ENCODE measurements at places on chromosomes 5 and 9.

- no peak for DNase-seq
These were observed 2.5 kb downstream of the FAM163B start for GRCh38 chr9:133606708-133607025.

GRCh38 chr9:37066139-37066725 is 32.2 kb upstream of the PAX5 start:
- DNase-seq, result no peak

GRCh38 chr5:12876541-12877298 is 972.5 kb upstream of the CTNND2 start:
- DNase-seq, result no peak

DNA sequence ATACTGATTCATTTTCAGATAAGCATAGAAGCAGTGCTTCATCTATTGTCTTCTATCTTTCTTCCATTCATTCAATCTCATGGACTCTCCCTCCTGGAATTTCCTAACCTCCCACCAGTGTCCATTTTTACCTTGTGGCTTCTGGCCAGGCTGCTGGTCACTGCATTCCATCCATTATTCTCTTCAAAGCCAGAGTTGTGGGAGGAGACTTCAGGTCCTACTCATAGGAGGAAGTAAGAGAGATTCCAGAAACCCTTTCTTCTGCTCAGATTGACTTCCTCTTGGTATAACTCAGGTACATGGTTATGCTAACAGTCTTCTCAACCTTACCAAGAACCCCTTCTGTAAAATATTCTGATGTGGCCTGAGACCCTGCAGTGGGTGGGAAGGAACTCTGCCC is 153.3 kb upstream of the SLC12A2 start:
- no peak for DNase-seq

DNA sequence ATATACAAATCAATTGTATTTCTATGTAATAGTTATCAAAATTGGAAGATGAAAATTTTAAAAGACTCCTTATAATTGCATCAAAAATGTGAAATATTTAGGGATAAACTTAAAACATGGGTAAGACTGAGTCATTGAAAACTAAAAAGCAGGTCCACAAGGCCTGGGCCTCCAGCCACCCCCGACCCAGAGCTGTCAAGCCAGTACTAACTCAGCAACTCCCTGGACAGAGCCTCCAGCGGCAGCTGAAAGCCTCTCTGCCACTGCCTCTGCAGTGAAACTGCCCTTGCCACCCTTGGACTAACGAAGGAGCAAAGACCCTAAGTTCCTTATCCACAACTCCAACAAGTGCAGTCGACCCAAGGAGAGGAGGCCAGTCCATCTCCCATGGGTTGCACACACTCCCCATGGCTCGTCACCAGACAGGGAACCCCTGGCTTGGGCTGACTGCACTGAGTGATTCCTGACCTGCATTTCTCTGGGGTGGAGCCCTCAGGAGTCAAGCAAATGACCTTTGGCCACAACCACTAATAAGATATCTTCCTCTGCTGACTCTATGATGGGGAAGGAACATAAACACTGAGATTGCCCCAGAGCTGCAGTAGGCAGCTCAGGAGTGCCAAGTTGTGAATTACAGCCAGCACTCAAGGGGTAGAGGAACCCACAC is 20.5 kb downstream of the PTGER4 start:
- no peak for DNase-seq

- no peak for DNase-seq
These were observed 41.0 kb upstream of the SLC12A7 start for GRCh38 chr5:1152771-1153282.

- DNase-seq, result peak; percentile 48
These were observed at the start of gene RNF208 for GRCh38 chr9:137222190-137223077. TSS of gene RNF208 (minus strand) at chr9:137222240. CDS start at chr9:137221212, 1,028 bp downstream.

GRCh38 chr9:121734465-121734864 is 83.0 kb downstream of the DAB2IP start:
- no peak for DNase-seq

DNA sequence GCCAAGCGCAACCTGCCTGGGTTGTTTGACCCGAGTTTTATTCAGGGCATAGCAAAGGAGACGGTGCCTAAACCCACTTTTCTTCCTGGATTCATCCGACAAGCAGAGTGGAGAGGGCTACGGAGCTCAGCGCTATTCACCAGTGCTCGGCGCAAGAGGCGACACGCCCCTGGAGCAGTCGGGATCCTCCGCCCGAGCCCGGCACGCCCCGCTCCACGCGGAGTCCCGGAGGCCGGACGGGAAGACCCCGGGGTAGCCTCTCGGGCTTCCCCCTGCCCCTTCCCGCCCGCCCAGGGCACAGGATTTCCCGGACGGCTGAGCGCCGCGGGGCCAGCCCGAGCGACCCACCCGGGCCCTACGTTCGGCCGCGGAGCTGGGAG is 427 bp downstream of the SERINC5 start:
- DNase-seq, result no peak

DNA sequence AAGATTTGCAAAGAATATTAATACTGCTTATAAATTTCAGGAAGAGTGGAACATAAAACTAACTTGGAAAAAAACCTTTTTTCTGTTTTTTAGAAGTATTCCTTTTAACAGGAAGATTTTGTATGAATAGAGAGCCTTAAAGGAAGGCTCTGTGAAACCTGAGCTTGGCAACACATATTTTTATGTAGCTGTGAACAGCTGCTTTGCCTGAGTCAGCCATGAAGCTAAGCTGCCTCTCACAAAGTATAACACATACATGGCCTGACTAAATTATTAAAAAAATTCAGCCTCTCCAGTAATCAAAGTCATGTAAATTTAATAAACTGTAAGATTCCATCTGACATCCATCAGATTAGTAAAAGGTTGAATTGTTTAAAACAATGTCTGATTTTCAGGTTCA is 547.5 kb downstream of the ELAVL2 start:
- DNase-seq, result no peak

GRCh38 chr5:112958093-112959088 is 18.2 kb upstream of the DCP2 start:
- no peak for DNase-seq

DNA sequence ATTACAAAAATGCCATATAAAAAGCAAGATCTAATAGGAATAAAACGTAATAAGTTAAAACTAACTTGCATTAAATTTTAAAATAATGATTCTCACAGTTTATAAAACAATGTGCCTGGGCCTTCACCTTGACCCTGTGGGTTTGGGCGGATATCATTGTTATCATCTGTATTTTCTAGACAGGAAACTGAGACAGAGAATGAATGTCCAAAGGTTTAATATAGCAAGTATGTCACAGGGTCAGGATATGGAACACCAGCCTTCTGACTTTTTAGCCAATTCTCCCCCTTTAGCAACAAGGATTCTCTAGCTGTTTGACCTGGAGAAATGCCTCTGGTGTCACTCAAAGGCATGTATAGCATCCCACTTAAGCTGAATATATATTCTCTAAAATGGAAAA is 67.2 kb downstream of the ITGA1 start:
- DNase-seq, result no peak

DNA sequence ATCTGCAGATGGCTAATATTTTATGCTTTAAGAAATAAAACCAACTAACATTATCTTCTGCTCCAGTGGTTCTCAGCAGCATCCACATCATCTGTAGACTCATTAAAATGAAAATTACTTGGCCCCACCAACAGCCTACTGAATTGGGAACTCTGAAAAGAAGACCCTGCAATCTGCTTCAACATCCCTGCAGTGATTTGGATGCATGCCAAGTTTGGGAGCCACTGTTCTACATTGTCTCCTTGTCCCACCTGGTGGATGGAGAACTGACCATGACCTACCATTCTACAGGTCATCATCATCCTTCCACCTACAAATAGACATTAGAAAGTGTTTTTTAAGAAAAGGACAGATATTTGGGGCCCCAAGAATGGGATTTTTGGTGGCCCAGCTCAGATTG is 71.1 kb downstream of the ACER2 start:
- DNase-seq, result no peak

DNA sequence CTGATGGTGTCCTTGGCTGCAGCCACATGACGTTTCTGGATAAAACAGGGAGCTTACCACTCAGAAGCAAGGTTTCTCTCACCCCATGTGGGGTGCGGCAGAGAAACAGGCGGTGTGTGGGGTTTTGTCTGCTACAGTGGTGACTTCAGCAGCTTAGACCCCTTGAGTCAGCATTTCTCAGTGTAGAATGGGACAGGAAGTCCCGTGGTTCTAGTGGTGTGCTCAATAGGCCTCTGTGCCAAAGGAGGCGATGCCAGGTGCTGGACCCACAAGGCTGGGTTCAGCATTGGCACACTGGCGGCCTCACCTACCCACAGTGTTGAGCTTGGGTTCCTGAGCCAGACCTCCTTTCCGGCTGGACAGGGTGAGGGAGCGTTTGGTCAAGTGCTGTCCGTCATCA is 125.2 kb upstream of the SMIM23 start:
- DNase-seq, result no peak

DNA sequence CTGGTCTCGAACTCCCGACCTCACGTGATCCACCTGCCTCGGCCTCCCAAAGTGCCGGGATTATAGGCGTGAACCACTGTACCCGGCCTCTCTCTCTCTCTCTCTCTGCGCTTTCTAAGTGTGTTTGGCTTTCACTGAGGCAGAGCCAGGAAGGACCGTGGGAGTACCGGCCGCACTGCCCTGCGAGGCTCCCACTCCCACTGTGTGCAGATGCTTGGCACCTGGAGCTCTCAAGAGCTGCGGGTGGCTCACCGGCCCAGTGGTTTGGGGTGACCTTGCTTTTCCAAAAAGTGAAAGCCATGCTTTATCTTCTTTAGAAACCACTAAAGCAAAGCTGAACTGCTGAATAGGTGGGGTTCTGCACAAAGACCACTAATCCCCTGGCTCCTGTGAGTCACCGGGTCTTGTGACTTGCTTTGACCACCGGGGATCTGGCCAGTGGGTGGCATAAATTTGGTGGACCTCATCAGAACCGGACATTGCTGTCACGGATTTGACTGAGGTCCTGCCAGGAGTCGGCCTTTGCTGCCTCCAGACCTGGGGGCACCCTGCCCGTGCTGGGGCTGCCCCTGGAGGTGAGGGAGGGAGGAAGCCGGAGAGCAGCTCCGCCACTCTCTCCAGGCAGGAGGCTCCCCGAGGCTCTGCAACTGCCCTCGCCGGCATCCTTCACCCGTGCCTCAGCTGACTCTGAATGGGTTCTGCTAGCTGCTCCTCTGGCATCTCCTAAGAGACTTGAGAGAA is 228.9 kb downstream of the FANCC start:
- DNase-seq, result no peak

GRCh38 chr9:135130207-135130976 is 42.9 kb downstream of the OLFM1 start:
- DNase-seq, result peak; percentile 35

DNA sequence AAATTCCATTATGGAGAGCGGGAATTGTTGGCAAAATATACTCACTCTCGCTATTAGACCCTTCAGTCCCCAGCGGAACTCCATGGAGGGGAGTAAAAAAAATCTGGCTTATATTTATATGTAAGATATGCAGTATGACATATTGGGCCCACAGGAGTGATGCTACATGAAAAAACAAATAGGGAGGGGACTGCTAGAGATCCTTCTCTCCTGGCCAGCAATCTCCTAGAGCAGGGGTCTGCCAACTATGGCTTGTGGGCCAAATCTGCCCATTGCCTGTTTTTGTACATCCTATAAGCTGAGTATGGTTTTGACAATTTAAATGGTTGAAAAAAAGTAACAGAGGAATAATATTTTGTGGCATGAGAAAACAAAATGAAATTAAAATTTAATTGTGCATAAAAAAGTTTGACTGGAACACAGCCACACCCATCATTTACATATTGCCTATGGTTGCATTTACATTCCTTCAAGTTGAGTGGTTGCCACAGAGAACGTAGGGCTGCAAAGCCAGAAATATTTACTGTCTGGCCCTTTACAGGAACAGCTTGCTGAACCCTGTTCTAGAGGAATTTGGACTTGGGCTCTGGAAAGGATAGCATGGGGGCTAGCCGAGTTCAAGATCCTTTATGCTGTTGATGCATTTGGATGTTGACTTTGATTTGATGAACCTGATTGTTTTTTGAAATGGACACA is 197.3 kb upstream of the CLINT1 start:
- no peak for DNase-seq

DNA sequence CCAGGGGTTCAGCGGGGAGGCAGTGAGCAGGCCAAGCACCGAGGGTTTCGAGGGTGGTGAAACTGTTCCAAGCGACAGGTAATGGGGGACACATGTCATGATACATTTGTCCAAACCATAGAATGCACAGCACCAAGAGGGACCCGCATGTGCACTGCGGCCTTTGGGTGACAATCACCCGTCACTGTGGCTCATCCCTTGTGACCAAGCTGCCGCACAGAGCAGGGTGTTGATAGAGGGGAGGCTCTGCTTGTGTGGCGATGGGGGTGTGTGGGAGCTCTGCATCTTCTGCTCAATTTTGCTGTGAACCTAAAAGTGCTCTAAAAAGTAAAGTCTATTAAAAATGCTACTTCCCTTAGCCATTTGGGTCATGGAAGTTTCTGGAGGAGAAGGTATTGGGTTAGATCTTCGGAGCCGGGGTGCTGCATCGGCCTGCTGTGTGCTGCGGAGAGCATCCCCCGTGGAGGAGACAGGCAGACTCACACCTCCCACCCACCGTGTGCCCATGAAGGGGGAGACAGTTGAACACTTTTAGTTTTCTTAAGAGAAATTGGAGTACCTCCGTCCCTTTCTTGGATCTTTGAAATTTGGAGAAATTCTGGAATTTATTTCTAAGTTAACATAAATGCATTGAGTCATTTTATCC is 280.4 kb upstream of the IRX2 start:
- no peak for DNase-seq

DNA sequence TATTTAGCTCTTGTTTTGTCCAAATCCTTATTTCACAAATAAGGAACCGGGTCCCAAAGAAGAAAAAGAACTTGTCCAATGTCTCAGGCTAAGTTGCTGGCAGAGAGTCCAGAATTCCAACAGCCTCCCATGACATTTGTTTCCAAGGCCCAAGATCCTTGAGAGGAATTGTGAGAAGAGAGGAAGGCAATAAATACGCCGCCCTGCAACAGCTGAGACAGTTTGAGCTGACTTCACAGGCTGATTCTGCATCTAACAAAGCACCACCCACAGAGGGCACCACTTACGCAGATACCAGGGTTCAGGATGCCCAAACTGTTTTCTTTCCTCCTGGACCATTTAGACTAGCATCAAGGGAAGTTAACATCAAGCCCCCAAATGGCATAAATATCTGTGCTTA is 211.3 kb downstream of the FAM114A2 start:
- DNase-seq, result peak; percentile 34

- DNase-seq, result no peak
These were observed 23.2 kb upstream of the PTGS1 start for GRCh38 chr9:122347348-122348287.

- no peak for DNase-seq
These were observed 131.8 kb downstream of the GNAQ start for GRCh38 chr9:77899679-77900354.

Measured in amygdala (tissue), 56 donors.